ENCODE measurements at places on chromosomes 3 and 15.

- no peaks in the 10 kb centered on the region for H3K4me1 ChIP-seq
- no peak overlapping the region for H3K4me3 ChIP-seq
- peaks cover 3% of the 10 kb centered on the region for H3K27me3 ChIP-seq
- H3K36me3 ChIP-seq: no peaks in the 10 kb centered on the region
- DNase-seq: no peak
Measured at GRCh38 chr15:32872621-32873283, 154.9 kb downstream of the GREM1 start.

GRCh38 chr3:25586553-25586952, 78.2 kb downstream of the TOP2B start:
- DNase-seq: no peak
- H3K27me3 ChIP-seq: peaks cover 2% of the 10 kb centered on the region
- no peak overlapping the region for H3K27ac ChIP-seq
- no peak overlapping the region for H3K4me3 ChIP-seq
- peaks cover 19% of the 10 kb centered on the region for H3K36me3 ChIP-seq

DNA sequence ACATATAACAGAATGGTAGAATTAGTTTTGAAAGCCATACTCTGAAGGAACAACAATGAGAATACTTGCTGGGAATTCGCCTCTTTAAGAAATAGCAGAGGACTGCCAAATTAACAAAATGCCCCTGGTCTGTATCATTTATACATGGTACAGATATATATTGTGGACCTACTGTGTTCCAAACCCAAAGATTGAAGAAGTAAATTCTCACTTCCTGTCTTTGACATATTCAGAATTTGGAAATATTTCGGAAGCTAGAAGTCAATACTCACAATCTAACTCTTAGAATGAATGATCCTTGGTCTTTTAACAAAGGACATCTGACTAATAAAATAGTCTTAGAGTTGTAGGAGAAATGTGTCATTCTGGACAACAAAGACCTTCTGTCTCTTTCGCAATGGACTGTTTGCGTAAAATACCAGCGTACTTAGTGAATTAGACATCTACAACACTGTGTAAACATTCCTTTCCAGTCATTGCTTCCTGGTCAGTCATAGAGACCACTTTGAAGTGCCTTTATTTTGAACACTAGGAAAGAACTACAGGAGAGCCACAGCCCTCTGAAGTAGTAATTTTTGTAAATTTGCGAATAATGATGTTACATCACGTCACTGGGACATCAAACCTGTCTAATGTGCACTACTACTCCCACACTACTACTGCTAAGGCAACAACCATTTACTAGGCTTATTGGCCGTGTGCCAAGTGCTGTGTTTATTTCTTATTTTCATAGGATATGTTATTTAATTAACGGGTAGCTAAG, 68.0 kb downstream of the CHL1 start:
- no peak overlapping the region for H3K27ac ChIP-seq
- H3K4me1 ChIP-seq: no peaks in the 10 kb centered on the region
- H3K36me3 ChIP-seq: no peaks in the 10 kb centered on the region
- H3K27me3 ChIP-seq: no peaks in the 10 kb centered on the region

DNA sequence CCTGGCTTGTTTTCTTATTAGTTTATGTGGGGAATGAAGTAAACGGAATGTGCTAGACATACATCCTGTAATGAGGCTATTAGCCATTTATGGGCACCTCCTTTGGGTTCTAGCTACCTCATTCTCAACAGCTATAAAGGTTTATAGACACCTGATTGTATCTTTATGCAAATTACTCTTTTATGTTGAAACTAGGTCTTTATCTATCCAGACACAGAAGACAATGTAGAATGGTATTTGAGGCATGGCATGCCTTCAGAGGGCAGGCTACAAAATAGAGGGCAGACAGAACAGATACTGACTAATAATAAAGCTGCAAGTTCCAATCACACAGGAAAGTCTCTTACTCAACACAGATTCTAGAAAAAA, 27.1 kb downstream of the TBC1D2B start:
- peaks cover 43% of the 10 kb centered on the region for H3K4me1 ChIP-seq
- DNase-seq: no peak
- H3K27ac ChIP-seq: no peak overlapping the region
- no peaks in the 10 kb centered on the region for H3K36me3 ChIP-seq
- H3K4me3 ChIP-seq: no peak overlapping the region

GRCh38 chr15:45871121-45871855, 236.5 kb downstream of the SQOR start:
- H3K36me3 ChIP-seq: peaks cover 9% of the 10 kb centered on the region
- no peak for DNase-seq
- H3K4me1 ChIP-seq: peaks cover 3% of the 10 kb centered on the region
- peaks cover 4% of the 10 kb centered on the region for H3K27me3 ChIP-seq
- no peak overlapping the region for H3K27ac ChIP-seq

- no peak overlapping the region for H3K27ac ChIP-seq
- H3K27me3 ChIP-seq: no peaks in the 10 kb centered on the region
- no peaks in the 10 kb centered on the region for H3K4me1 ChIP-seq
- DNase-seq: no peak
- H3K36me3 ChIP-seq: no peaks in the 10 kb centered on the region
- no peak overlapping the region for H3K4me3 ChIP-seq
Measured at GRCh38 chr3:40663280-40663679, 138.5 kb downstream of the ZNF621 start.

GRCh38 chr15:80228959-80229610, 22.9 kb downstream of the CTXND1 start:
- H3K27me3 ChIP-seq: peaks cover 2% of the 10 kb centered on the region
- H3K36me3 ChIP-seq: peaks cover 6% of the 10 kb centered on the region
- no peaks in the 10 kb centered on the region for H3K4me1 ChIP-seq

DNA sequence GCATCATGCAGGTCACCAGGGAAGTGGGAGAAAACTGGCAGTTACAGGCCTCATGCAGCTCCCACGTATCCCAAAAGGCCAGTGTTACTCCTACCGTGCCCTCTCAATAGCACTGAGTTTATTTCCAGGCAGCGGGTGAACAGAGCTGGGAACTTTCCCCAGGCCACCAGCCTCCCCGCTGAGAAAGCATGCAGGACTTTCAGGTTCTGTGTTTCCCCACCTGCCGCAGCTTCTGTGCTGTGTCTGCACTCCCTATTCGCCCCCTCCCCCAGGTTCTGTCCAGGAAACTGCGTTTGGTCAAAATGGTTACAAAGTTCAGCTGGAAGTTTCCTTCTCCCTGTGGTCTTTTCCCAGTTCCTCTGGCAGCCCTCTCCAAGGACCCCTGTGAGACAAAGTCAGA, 21.4 kb downstream of the NEK11 start:
- H3K36me3 ChIP-seq: peaks cover 18% of the 10 kb centered on the region
- no peaks in the 10 kb centered on the region for H3K27me3 ChIP-seq
- no peak for DNase-seq
- H3K4me1 ChIP-seq: peaks cover 1% of the 10 kb centered on the region
- H3K27ac ChIP-seq: no peak overlapping the region

DNA sequence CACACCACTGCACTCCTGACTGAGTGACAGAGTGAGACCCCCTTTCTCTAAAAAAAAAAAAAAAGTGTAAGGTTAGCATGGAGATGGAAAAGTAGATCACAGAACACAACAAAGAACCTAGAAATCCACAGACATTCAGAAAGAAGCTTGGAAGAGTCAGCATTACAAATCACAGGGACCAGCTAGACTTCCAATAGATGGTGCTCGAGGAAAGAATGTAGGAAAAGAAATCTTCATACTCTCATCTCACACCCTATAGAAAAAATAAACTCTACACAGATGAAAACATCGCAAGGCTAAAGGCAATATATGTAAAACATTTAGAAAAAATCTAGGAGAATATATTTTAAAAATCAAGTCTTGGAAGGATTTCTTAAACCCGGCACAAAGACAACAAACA, 94.5 kb upstream of the ABHD17C start:
- peaks cover 4% of the 10 kb centered on the region for H3K36me3 ChIP-seq
- H3K4me1 ChIP-seq: peaks cover 2% of the 10 kb centered on the region
- DNase-seq: no peak
- no peak overlapping the region for H3K4me3 ChIP-seq
- H3K27me3 ChIP-seq: peaks cover 2% of the 10 kb centered on the region

DNA sequence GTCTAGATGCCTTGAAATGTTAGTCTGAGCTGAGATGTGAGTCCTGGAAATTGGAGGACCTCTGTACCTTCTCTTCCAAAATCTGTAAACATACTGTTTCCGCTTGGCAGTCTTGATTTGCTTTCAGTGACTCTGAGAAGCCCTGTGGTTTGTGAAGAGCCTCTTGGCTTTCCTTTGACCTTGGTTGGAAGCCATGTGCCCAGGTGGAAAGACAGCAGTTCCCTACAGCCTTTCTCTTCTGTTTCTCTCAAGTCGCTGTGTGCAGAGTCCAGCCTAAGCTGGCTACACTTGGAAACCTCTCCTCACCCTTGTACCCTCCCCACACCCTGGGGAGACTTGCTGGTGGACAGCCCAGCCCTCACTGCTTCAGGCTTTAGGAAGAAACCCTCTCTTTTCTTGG, 129.8 kb upstream of the CTDSPL start:
- H3K27me3 ChIP-seq: peaks cover 8% of the 10 kb centered on the region
- no peak overlapping the region for H3K27ac ChIP-seq
- no peak overlapping the region for H3K4me3 ChIP-seq
- DNase-seq: no peak
- H3K36me3 ChIP-seq: peaks cover 12% of the 10 kb centered on the region

GRCh38 chr3:113173102-113173501, 38.3 kb upstream of the BOC start:
- H3K4me3 ChIP-seq: no peak overlapping the region
- no peaks in the 10 kb centered on the region for H3K36me3 ChIP-seq
- H3K27ac ChIP-seq: no peak overlapping the region
- DNase-seq: no peak
- no peaks in the 10 kb centered on the region for H3K4me1 ChIP-seq
- peaks cover 3% of the 10 kb centered on the region for H3K27me3 ChIP-seq

GRCh38 chr3:179768080-179768479, 115.2 kb downstream of the USP13 start:
- H3K27me3 ChIP-seq: peaks cover 2% of the 10 kb centered on the region
- H3K4me3 ChIP-seq: peak overlapping the region; percentile 55
- H3K4me1 ChIP-seq: peaks cover 10% of the 10 kb centered on the region
- peak; percentile 62 for DNase-seq
- peak overlapping the region; percentile 98 for H3K27ac ChIP-seq

- peaks cover 14% of the 10 kb centered on the region for H3K4me1 ChIP-seq
- no peak overlapping the region for H3K4me3 ChIP-seq
- H3K27me3 ChIP-seq: peaks cover 8% of the 10 kb centered on the region
- no peaks in the 10 kb centered on the region for H3K36me3 ChIP-seq
- no peak overlapping the region for H3K27ac ChIP-seq
Measured at GRCh38 chr3:14422016-14422963, 19.9 kb downstream of the SLC6A6 start.

DNA sequence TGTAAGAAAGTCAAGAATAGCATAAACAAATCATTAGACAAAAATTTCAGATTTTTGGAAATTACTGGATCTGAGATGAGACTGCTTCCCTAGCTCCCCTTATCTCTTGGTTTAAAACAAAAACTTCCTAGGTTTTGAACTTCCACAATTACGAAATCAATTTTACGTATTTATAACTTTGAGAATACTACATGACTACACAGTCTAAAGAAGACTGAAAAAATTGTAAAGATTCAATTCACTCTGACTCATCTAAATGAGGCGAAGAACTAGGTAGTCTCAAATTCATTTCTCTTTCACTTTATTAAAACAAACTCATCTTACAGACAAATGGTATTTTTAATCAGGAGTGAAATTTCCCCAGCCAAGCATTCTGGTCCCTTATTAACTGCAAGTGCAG, 10.3 kb downstream of the CCDC54 start:
- H3K36me3 ChIP-seq: no peaks in the 10 kb centered on the region
- no peak overlapping the region for H3K27ac ChIP-seq
- H3K4me1 ChIP-seq: peaks cover 4% of the 10 kb centered on the region
- H3K4me3 ChIP-seq: no peak overlapping the region
- no peaks in the 10 kb centered on the region for H3K27me3 ChIP-seq
- DNase-seq: no peak

DNA sequence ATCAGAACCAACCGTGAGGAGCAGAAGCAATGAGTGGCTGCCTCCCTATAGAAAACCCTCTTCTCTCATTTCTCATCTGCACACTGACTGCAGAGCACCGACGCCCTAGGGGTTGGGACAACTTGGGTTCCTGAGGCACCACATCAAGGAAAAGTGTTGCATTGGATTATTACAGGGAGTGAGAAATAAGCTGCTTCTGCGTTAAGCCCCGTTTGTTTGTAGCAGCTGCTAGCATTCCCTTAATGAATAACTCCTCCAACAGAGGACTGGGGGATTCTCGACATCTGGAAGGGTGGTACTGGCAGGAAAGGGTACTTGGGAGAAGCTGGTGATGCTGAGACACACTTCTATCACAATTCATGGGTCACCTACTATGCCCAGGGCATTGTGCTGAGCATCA, 25.3 kb upstream of the AGBL1 start:
- no peak overlapping the region for H3K4me3 ChIP-seq
- peaks cover 4% of the 10 kb centered on the region for H3K4me1 ChIP-seq
- no peaks in the 10 kb centered on the region for H3K27me3 ChIP-seq
- no peak for DNase-seq

GRCh38 chr3:161800985-161801559, 304.5 kb downstream of the OTOL1 start:
- H3K27ac ChIP-seq: no peak overlapping the region
- H3K4me1 ChIP-seq: no peaks in the 10 kb centered on the region
- DNase-seq: no peak
- no peaks in the 10 kb centered on the region for H3K27me3 ChIP-seq
- no peaks in the 10 kb centered on the region for H3K36me3 ChIP-seq
- H3K4me3 ChIP-seq: no peak overlapping the region

DNA sequence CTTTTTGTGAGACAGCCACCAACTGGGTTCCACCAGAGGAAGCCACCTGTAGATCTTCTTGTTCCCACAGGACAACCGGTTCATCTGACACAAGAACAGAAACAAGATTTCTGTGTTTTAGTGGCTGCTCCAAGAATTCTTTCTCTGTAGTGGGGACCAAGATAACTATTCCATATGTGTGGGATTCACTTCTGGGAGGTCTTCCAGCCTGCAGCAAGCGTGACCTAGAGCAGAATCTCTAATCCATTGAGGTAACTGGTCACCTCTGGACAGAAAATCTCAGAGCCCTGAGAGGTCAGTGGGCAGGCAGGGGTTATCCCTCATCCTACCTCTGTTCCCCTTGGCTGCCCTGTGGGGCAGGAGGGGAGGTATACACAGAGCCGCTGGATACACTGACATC, 311.3 kb downstream of the NTRK3 start:
- DNase-seq: no peak
- no peaks in the 10 kb centered on the region for H3K27me3 ChIP-seq
- H3K4me1 ChIP-seq: peaks cover 2% of the 10 kb centered on the region
- H3K4me3 ChIP-seq: no peak overlapping the region
- H3K36me3 ChIP-seq: no peaks in the 10 kb centered on the region

- H3K27me3 ChIP-seq: peaks cover 2% of the 10 kb centered on the region
- peaks cover 13% of the 10 kb centered on the region for H3K4me1 ChIP-seq
- no peak overlapping the region for H3K27ac ChIP-seq
- no peak for DNase-seq
Measured at GRCh38 chr3:112738366-112738765, 97.4 kb upstream of the CCDC80 start.

GRCh38 chr15:93265111-93265556, 176.1 kb upstream of the RGMA start:
- no peaks in the 10 kb centered on the region for H3K27me3 ChIP-seq
- no peak for DNase-seq
- no peaks in the 10 kb centered on the region for H3K4me1 ChIP-seq
- H3K36me3 ChIP-seq: peaks cover 16% of the 10 kb centered on the region
- H3K27ac ChIP-seq: no peak overlapping the region
- no peak overlapping the region for H3K4me3 ChIP-seq

Data from glutamatergic neuron (in vitro differentiated cells).